ENCODE measurements at places on chromosomes 3 and 15.

DNA sequence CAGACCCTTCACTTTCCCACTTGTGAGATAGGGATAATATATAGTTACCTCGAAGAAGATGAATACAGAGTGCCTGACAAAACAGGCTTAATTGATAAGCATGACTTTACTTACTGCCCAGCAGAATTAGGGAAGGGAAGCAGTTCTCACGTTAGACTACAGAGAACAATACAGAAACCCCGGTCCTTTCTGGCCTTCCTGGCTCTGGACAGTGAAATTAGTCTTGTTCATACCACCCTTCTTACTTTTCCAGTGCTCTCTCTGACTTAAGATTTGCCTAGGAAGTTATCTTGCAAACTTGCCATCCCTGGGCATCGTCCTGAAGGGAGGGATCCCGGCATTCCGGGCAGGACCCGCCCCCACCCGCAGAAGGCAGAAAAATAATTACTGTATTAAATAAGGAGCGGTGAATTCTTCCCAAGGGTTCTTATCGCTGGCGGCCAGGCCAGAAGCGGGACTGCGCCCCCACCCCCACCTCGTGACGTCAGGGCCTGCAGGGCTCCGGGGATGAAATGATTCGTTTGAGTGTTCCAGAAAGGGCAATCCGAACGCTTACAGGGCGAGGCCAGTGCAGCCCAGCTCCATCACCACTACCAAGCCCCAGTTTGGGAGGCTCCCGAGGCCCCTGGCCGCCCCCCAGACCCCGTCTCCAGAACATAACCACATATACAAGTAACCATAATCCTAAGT lies 8.4 kb downstream of the SOX2 start:
- no peak for DNase-seq

DNA sequence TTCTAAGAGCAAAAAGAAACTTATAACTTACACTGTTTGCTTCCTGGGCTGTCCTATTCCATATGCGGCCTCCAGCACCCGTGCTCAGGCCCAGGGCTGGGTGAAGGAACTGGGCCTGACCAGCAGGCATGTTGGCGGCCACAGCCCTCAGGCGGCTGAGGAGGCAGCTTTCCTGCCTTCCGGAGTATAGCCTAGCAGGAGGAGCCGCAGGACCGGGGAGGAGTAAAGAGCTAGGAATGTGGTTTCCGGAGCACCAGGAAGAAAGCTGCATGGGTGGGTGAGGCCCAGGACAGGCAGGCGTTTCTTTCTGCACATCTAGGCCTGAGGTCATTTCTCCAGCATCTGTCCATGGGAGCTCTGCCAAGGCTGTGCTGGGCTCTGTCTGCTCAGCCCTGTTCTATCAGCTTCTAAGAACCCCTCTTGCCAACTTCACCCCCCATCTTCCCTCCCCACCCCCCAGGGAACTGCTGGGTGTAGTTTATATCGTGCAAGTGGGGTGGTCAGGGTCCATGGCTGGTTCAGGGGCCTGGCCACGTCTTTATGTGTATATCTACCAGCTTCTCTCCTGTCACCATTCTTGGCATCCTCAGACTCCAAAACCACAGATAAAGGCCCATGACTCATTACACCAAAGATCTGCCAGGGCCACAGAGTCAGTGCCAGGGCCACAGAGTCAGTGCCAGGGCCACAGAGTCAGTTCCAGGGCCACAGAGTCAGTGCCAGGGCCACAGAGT lies 7.8 kb upstream of the KIF7 start:
- no peak for DNase-seq

GRCh38 chr3:11476735-11477144 lies 167.0 kb downstream of the VGLL4 start:
- no peak for DNase-seq

- no peak for DNase-seq
These were observed 13.1 kb downstream of the SLC6A6 start for GRCh38 chr3:14415501-14415900.

- no peak for DNase-seq
These were observed 37.6 kb upstream of the EPHB3 start for GRCh38 chr3:184523825-184524615.

DNA sequence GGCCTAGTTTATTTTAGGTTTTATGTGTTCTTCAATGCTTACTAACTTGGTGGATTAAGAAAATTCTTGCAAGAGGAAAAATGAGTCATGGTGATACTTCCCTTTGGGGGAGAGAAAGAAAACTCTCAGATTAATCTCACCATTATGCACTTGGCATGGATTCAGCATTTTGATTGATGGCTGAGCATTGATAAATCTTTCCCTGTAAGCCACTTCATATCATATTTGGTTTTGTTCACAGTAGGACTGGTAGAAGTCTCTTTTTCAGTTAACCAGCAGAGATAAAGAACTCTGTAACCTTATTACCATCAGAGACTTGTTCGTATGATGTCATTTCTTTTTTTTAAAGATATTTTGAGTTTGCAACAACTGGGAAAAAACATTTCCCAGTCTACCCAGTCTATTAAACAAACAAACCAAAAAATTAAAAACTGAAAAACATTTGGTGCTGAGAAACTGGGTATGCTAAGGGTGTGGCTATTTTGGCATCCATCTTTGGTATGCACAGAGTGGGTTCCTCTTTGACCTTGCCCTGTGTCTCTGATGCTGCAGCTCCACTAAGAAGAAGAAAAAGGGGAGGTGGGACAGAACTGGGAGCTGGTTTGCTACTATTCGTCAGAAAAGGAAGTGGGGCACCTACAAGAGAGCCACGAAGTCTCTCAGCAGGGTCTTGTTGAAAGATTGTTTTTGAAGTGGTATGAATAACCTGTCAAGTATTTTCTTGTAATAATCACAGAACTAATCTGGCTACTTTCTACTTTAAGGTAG lies 17.2 kb downstream of the TMOD3 start:
- DNase-seq = peak; percentile 31

DNA sequence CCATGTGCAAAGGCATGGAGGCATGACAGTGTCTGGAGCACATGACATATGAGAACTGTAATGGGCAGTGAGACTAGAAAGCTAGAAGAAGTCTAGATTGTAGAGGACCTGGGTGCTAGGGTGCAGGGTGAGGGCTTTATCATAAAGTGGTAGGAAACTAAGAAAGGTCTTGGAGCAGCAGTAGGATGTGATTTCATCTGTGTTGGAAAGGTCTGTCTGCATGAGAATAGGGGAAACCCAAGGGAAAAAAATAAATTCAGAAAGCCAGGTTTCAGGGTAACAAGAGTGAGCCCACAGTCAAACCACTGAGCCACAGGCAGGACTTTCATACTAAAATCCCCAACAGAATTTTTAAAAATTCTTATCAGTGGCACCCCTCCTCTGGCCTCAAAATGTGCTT lies 54.5 kb downstream of the CCDC33 start:
- no peak for DNase-seq

- no peak for DNase-seq
These were observed 84.9 kb downstream of the HMG20A start for GRCh38 chr15:77505556-77505955.

DNA sequence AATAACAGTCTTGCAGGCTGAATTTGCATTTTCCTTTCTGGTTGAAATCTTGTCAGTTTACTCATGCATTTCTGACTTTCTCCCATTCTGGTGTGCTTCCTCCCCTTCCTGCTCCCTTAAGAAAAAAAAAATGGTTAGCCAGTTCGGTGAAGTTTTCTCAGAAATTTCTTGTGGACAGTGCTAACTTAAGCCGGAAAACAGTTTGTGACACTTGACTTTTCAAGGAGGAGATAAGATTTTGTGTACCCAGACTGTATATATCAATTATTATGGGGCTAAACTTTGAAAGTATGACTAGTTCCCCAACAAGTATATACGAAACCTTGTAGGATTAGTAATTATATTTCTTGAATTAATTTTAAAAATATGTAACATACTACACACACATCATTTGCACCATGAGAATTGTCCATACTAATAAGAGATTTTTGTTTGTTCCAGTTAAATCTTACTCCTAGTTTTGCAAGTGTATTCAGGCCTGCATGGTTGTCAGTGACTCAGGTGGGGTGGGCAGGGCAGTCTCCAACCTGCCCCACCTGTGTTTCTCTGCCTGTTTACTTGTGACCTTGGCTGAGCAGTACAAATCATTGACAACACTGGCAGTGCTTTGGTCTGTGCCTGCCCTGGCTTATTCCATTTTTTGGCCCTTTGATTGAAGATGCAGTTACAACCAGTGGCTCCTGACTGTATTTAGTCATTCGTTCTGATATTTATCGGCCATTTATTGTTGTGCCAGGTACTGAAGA lies 19.1 kb downstream of the UBE2E1 start:
- DNase-seq = no peak

DNA sequence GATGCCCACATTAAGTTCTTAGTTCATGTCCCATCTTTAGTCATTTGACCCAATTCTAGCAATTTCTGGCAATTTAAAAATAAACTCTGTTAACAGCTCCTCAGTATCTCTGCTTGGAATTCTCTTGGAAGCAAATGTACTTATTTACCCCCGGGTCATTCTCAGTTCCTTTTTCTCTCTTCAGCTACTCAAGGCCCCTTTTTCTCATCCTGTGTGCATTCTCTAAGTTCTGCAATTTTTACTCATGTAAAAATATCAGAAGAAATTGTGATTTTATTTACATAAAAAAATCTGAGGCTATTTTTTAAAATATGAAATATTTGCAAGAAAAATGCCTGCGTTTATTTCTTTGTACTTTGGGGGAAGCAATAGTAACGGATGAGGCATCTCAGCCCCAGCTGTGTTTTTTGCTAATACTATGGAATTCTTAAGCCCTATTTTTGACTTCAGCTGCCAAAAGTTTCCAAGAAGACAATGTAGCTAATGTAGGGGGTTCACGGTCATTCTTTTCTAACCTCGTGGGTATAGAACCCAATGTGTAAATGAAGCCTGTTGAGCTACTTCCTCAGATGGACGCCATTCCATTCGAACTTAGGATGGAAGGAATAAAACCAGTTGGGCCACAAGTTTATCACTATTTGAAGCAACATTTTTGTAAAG lies 20.0 kb downstream of the CERS3 start:
- no peak for DNase-seq

DNA sequence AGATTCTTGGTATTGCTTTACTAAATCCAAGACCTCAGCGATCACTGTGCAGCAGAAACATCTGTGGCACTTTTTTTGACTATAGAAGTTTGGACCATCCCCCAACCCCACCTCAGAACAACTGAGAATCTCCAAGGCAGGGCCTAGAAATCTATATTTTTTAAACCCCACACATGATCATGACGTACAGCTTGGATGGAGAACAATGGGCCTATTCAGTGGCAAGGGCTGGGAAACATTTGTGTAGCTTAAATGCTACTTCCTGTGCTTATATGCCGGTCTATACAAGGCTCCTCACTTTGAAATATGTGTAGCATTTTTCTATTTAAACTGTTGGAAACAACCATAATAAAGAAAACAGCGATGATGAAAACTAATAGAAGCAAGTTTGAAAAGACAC lies 55.1 kb upstream of the SPRED1 start:
- no peak for DNase-seq

GRCh38 chr3:108073764-108074431 lies 16.9 kb downstream of the CD47 start:
- DNase-seq = no peak

- DNase-seq = no peak
These were observed 71.8 kb downstream of the GAP43 start for GRCh38 chr3:115695090-115695489.

DNA sequence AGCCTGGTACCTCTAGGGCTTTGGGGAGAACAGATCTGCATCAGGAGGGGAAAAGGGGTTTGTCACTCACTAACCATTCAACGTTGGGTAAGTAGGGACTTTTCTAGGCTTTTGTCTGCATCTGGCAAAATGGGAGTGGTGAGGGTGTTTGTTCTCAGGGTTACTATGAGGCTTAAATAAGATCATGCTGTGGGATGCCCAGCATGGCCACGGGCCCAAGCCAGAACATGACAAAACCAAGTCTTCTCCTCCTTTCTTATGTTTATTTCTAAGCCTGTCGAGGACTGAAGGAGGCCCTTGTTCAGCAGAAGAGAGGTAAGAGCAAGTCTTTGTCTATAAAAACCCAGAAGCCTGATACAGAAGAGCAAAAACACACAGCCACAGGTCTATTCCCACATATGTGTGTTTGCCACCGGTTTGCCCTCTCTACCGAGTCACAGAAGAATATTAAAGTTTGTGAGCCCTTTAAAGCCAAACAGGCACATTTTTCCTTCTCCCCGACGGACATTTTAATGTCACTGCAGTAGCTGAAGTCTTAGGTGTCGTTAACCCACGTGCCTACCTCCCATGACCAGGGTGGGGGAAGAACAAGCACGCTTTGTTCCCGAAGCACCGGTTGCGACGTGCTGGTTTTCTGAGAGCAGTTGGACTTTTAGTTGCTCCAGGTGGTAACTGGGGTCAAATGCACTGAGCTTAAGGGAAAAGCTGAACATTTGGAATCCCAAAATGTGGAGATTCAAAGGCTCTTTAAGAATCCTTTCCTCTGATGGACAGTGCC lies 72.1 kb downstream of the NOX5 start:
- DNase-seq = no peak

GRCh38 chr3:128503164-128503651 lies 10.2 kb upstream of the GATA2 start:
- no peak for DNase-seq

GRCh38 chr15:58909616-58910015 lies 23.9 kb downstream of the SLTM start:
- DNase-seq = no peak

GRCh38 chr3:143124601-143125520 lies 5.3 kb downstream of the CHST2 start:
- no peak for DNase-seq
